ENCODE measurements at places on chromosomes 4 and X.

GRCh38 chr4:164926301-164926700 lies 49.3 kb downstream of the APELA start:
- DNase-seq: no peak

DNA sequence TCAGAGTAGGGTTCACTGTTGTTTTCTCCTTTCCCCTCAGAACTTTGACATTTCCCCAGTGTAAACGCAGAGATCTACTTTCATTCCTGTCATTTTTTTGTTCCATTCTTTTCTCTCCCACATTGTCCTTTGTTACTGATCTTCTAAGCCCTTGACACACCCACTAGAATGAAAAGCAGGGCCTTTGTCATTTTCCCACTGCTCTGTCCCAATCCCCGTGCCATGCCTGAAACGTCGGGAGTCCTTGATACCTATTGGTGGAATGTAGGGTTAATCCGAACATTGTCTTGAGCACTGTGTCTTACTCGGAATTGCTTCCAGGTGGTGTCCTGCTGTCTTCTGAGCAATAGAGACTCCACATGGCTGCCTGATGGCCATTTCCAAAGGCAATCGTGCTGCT lies 887.1 kb upstream of the FRG1 start:
- no peak for DNase-seq

- no peak for DNase-seq
These were observed 35.7 kb downstream of the RELL1 start for GRCh38 chr4:37650481-37650880.

DNA sequence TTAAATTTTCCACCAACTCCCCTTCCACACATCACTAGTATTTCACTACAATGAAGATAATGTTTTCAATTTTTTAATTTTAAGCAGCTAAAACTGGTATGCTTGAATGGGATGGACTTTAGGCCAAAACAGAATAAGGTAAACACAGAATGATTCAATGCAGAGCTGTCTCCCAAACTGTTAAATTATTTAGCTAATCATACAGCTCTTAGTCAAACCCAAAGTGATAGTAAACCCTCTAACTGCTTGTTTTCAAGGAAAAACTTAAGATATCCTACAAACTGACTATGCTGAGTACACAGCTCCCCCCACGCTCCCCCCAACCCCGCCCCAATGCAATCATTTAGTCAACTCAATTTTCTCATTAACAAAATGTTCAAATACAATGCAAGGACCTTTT lies 30.2 kb downstream of the CNOT6L start:
- no peak for DNase-seq

DNA sequence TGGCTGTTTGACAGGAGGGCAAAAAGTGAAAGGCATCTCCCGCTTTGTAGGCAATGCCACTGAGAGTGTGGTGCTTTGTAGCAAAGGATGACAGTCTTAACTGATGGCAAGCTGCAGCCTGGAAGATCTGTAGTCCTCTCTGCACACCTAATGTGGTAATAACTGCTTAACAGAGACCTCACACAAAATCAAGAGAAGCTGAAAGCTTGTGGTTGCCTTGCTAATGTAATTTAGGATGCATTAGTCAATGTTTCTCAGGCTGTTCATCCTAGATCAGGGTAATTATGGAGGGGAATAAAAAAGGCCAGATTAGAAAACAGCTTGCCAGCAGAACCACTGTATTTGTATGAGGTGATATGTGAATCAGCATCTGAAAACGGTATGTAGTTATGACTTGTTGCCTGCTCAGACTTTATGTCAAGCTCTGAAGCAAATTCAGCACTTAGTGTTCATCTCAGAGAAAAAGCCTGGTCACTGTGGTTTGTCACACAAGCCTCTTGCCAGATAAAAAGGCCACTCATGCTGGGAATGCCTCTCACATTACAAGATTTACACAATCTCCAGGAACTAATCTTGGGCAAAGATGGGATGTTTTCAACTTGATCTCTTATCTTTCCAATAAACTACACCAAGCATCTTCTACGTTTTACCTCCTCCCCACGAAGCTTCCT lies 130.8 kb downstream of the ENOX2 start:
- no peak for DNase-seq

GRCh38 chr4:111215755-111216154 lies 592.9 kb upstream of the PITX2 start:
- DNase-seq: no peak

GRCh38 chr4:8897251-8898167 lies 25.9 kb upstream of the HMX1 start:
- DNase-seq: no peak

- no peak for DNase-seq
These were observed 120.4 kb upstream of the DUSP21 start for GRCh38 chrX:44723426-44723825.

- no peak for DNase-seq
These were observed 15.2 kb upstream of the GTPBP6 start for GRCh38 chrX:333611-334311.

GRCh38 chr4:53191997-53192396 lies 173.9 kb downstream of the SCFD2 start:
- DNase-seq: no peak

DNA sequence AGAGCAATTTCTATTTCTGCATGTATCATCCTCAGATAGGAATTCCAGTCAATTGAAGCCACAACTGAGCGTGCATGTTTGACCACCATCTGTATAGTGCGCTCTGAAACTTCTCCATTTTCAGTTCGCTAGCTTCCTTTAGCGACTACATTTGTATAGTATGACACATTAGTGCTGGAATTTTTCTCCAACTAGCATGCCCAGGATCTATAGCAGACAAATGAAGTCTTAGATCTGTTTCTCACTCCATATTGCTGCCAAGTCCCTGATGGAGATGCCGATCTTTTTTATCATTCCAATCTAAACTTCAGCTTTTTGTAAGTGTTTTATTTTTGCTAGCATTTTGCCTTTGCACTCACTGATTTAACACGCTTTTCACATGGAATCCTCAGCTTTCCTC lies 774.8 kb upstream of the TENM3 start:
- no peak for DNase-seq

- DNase-seq: no peak
These were observed 421.8 kb downstream of the GBA3 start for GRCh38 chr4:23114538-23114937.

GRCh38 chr4:168163106-168163505 lies 70.8 kb downstream of the ANXA10 start:
- DNase-seq: peak; percentile 31

GRCh38 chr4:25856756-25857155 lies 6.0 kb downstream of the SEL1L3 start:
- DNase-seq: no peak

DNA sequence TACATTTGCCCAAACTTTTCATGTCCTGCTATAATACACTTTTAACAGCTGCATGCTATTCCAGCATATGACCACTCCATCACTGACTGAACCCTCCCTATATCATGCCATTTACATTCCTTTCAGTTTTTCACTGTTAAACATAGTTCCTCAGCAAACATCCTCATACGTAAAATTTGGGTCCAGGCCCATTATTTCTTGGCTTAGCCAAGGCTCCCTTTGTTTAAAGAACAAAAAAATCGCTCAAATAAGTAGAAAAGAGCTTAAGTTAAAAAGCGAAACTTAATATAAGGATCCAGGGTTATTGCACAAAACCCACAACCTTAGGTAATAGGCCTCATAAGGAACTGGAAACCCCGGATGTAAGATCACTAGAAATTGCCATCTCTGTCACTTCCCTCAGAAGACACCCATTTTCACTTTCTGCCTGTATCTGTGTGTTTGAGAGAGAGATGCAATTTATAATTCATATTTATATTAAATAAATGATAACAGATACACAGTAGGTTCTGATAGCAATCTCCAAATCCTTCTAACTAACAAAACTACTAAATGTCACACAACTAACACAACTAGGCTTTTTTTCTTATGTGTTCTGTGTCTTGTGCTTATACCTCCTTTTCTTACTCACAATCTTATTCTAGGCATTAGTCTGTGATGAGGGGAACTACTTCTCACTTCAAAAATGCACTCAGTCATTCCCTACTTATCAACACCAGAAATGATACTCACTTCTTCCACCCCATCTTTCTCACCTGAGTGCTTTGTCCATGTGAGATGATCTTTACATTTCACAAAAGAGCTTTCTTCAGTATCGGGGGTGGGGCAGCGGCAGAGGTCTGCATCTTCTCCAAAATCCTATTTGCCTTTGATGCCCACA lies 59.9 kb upstream of the FAM241A start:
- DNase-seq: no peak

GRCh38 chr4:107094332-107094731 lies 58.2 kb upstream of the DKK2 start:
- DNase-seq: no peak

DNA sequence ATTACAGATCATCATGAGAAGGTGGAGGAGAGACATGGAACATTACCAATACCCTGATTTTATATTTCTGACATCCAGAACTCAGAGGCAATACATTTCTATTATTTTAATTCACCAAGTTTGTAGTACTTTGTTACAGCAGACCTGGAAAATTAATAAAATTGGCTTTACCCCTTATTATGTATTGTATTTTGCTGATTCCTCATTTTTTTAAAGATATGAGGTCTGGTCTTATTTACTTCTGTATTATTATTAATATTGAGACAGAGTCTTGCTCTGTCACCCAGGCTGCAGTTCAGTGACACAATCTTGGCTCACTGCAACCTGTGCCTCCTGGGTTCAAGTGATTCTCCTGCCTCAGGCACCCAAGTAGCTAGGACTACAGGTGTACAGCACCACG lies 357.3 kb upstream of the TECRL start:
- no peak for DNase-seq

GRCh38 chr4:47145630-47146029 lies 114.3 kb downstream of the GABRB1 start:
- peak; percentile 89 for DNase-seq

GRCh38 chr4:56979421-56980072 lies 851 bp downstream of the POLR2B start:
- DNase-seq: peak; percentile 6

- no peak for DNase-seq
These were observed 2.0 kb upstream of the MXD4 start for GRCh38 chr4:2263926-2264321.

DNA sequence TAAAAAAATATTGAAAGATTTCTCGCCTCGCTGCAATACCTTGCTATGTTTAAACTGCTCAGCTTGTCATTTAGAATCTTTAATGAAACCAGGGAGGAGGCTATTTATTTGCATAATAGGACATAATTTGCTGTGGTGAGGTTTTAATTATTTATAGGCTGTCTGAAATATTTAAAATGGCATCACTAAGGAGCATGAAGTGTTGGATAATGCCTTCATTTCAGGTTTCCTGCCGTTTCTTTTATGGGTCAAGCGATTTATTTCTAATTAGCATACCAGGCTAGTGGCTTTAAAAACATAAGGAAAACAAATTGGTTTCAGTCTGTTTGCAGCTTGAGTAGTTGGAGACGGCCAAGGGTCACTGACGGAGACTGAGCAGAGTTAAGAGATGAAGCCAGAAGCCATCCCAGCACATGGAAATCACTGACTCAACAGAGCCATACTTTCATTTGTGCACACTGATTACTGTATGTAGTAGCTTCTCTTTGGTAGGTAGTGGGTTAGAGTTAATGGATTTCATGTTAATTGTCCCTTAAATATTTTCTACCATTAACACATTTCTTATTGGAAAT lies 1962.4 kb upstream of the TENM3 start:
- DNase-seq: peak; percentile 68

GRCh38 chr4:101961144-101961543 lies 170.6 kb downstream of the BANK1 start:
- DNase-seq: no peak

DNA sequence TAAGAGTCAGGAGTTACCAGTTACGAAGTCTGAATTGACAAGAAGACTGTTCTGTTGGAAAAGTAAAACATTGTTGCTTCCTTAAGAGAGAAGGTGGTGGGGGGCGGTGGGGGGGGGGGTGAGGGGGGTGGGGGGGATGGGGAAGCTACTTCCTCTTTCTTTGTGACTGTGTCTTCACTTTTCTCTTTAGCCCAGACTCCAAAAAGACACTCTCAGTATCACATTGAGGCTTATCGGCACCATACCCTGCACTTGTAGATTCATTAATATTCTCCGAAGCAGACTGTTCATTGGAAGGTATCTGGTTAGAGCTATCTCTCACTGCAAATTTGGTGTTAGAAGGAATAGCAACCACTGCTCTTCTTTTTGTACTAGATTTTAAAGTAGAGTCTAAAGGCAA lies 94.5 kb upstream of the IL13RA1 start:
- DNase-seq: no peak

GRCh38 chr4:47532658-47533057 lies 47.6 kb downstream of the ATP10D start:
- DNase-seq: no peak

DNA sequence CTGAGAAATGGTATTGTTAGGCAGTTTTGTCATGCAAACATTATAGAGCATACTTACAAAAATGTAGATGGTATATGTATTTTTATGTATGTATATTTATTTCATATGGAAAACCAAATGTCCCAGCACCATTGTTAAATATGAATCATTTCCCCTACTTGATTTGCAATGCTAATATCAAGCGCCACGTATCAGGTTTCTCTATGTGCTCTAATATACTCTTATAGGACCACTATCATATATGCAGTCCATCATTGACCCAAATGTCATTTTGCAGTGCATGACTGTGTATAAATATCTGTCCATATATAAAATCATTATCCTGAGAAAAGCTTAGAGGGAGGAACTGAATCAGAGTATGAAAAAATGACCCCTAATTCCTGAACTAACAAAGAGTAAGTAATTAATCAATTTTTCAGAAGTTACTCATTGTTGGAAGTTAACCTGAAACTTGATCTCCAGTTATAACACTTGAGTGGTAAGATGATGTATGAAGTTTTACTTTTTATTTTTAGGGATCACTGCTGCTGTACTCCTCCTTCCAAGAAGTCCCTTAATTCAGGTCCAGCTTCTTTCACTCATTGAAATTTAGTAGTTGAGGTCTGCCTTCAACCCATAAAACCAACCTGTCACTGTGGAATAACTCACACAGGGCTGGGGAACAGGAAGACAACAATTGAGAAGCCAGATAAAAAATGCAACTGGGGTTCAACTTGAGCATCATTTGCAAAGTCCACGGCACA lies 134.8 kb upstream of the LDB2 start:
- DNase-seq: no peak

- DNase-seq: no peak
These were observed 265.7 kb downstream of the RAB28 start for GRCh38 chr4:13218326-13218958.

DNA sequence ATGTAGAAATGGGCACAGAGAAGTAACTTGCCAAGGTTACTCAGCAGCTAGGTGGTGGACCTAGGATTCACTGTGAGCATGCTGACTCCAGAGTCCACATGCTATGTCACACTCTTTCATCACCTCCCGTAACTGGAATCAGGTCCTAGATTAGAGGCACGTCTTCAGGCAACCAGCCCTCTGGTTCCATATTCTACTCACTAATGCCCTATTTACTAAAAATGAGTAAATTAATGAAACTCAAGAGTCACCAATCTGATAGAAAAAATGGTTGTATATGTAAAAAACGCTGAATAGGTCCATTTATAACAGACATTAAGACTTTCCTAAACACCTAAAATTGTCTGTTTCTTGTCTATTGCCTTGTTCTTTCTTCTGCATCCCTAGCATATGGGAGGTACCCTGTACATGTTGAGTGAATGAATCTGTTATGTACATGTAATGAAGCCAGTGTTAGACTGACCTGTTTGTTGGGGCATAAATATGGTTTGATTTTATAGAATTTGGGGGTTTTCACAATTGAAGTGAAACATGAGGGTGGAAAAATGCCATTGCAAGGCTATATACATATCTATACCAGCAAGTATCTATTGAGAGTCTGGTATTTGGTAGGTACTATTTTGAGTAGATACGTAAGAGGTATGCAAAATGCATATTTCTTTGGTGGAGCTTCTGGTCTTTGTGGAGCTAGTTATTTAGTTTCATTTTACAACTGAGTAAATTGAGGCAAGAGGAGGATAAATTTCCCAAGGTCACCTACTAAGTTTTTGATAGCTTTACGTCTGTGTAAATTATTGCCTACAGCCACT lies 7.5 kb upstream of the RUFY3 start:
- no peak for DNase-seq

All from brain (organoid and tissue), 16 donors.